ENCODE measurements at places on chromosomes 6 and 20.

DNA sequence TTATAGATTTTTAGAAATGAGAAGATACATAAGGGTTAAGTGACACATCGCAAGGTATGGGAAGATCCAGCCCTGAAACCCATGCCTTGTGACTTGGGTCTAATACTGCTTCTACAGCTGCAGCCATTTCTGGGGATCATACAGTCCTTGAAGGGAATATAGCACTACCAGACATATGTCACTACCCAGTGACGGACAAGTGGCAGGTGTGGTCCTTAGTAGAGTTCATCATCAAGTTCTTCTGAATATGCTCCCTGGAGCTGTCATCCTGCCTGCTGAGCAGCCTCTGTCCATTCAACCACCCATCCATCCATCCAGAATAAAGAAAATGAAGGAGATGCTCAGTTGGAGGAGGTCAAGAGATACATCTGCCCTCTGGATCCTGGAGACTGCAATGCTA, 118.6 kb upstream of the ASF1A start:
- no peak for DNase-seq

DNA sequence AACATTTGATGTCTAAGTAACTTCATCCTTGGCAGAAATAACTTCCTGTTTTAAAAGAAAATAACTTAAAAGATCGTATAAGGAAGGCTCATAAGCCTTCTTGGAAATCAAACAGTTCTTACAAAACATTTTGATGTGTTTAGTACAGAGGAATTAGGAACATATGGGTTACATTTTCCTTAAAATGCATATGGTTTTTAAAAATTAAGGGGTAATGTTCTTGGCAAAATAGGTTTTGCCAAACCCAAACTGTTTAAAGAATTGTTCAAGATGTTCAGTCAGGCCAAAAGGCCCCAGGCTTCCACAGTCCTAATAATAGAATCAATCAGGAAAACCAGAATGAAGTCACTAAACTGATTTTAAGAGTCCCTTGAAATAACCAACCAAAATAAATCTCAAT, 142.7 kb upstream of the SLC35B3 start:
- no peak for DNase-seq

DNA sequence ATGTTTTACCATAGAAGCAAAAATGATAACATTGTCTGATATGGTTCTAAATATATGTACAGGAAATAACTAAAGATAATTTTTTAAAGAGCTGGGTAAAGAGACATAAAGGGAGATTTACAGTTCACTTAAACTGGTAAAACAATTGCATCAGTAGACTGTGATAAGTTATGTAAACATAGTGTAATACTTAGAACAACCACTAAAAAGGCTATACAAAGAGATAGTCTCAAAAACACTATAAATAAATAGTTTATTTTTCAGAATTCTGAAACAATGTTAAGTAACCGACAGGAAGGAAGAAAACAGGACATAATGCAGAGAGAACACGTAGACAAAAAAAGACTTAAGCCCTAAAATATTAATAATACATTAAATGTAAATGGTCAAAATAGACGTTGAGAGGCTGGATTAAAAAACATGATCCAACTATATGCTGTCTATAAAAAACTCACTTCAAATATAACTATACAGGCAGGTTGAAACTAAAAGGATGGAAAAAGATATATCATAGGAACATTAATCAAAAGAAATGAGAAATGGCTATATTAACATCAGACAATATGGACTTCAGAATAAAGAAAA, 32.7 kb upstream of the ATXN1 start:
- no peak for DNase-seq

DNA sequence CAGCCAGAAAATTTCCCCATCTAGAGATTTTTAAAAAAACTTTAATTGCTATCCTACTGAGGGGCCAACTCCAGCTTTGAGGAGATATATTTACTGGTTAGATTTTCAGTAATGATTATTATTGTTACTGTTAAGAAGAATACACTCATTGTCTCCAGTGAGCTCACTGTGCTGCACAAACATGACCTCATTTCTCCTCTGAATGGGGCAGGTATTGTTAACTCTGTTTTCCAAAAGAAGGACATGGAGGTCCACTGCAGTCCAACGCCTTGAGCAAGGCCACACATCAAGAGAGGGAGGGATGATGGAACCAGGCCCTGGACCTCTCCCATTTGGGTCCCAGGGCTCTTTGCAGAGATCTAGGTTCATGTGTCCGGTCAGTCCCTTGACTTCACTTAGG, 13.9 kb upstream of the SCUBE3 start:
- no peak for DNase-seq

GRCh38 chr6:2756241-2756640, 5.5 kb upstream of the MYLK4 start:
- DNase-seq = no peak

DNA sequence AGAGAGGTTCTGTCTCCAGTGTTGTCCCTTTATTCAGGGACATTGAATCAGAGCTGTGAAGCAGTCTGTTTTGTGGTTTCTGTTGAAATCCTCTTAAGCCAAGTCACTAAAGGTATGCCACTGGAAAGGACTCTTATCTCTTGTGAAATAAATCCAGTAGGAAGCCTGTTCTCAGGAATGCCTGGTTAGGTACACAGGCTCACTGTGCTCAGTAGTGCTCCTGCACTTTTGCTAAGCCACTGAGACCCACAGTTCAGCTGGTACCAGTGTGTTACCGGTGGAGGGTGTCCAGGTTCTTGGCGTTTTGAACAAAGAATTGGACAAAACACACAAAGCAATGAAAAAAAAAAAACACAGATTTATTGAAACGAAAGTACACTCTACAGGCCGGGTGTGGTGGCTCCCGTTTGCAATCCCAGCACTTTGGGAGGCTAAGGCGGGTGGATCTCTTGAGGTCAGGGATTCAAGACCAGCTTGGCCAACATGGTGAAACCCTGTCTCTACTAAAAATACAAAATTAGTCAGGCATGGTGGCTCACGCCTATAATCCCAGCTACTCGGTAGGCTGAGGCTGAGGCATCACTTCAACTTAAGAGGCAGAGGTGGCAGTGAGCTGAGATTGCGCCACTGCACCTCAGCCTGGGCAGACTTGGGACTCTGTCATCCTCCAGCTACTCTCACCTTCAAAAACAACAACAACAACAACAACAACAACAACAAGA, 186.1 kb downstream of the JARID2 start:
- DNase-seq = no peak

DNA sequence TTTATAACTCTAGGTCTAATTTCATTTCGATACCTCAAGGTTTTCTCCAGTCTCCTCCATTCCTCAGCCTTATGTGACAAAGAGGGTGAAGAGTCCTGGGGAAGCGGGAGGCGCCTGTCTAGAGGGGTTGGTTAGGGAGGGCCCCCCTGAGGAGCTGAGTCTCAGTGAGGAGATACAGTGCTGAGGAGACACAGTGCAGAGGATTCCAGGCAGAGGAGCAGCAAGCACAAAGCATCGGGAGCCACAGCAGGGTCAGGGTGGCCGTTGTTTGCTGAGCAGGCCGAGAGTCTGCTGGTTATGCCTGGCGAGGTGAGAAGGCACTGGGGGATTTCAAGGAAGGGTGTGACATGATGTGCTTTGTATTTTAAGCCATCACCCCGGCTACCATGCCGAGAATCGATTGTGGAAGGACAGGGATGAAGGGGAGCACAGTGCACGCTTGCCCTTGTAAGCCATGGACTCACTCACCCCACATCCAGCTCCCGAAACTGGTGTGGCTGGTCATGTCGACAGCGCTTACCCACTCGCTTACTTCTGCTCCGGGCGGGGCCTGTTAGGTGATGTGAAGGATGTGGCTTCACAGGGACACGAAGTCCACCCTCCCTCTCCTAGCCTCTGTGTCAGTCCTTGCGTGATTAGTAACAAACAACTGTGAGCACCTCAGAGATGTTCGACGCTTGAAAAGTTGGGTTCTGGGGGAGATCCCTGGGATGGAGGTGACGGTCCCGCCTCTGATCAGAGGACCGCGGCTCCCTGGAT, 30.2 kb downstream of the FAM50B start:
- DNase-seq = no peak

GRCh38 chr6:89242574-89243330, 25.6 kb upstream of the GABRR1 start:
- DNase-seq = no peak

DNA sequence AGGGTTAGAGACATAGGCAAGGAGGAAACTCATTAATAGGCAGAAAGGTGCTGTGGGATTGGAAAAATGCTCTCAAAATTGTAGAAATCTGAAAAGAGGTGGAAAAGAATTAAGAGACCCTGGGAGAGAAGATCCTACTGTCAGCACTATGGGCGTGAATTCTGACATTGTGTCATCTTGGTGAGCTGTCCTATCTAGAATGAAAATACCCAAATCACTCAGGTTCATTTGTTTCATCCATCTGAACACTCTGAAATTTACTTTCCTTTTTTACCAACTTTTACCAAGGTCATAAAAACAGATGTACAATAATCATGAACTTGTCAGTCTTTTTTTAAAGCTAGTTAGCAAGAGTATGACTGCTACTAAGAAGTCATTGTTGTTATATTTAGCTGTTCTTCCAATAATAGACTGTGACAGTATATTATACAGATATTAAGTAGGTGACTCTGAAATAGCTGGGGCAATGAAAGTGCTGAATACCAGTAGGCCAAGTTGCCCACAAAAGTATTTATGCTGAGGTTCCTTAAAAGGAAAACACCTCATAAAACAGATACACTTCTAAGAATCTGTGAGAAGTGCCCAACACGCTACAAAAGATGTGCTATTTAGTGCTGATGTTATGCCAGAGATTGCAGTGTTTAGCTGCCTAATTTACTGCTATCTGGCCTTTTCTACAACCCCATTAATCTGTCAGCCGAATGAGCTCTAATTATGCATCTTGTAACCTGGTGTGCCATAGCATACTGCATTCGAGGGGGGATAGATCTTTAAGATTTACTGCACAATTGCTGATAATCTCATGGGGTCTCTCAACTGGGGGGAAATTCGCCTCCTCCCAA, 217.5 kb upstream of the SUPT3H start:
- DNase-seq = no peak

- DNase-seq = no peak
These were observed 361.2 kb downstream of the RNF144B start for GRCh38 chr6:18748314-18748713.

DNA sequence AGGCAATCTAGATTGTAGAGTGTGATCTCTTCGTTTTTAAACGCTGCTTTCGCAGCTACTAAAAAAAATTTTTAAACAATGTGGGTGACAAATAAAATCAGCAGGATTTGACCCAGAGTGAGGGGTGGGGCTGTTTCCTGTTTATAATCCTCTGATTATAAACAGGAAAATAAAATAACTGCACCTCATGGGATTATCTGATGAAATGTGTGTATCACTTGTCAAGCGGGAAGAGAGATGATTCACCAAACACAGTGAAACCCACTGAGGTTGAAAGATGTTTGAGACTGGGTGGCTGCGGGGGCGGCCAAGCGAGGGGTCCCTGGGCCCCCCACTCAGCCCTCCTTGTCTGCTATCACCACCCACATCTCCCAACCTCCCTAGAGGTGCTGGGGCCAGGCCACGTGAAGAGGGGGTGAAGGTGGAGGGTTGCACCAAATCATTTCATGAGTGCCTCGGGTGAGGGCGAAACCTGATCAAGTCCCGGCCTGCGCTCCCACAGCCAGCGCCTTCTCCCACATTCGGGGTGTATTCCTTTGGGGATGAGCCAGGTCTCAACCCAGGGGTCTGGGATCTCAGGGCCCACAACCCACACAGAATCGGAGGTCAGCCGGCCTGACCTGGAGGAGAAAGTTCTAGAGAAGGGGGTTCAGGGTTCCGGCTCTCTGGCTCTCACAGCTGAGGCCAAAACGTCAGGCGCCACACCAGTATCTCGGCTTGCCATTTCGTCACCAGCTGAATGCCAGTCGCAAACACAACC, 212.5 kb downstream of the BMP7 start:
- DNase-seq = no peak

GRCh38 chr6:126204598-126204997, 135.3 kb upstream of the CENPW start:
- DNase-seq = no peak

- peak; percentile 98 for DNase-seq
These were observed 2.1 kb upstream of the DDX27 start for GRCh38 chr20:49216991-49217578.

DNA sequence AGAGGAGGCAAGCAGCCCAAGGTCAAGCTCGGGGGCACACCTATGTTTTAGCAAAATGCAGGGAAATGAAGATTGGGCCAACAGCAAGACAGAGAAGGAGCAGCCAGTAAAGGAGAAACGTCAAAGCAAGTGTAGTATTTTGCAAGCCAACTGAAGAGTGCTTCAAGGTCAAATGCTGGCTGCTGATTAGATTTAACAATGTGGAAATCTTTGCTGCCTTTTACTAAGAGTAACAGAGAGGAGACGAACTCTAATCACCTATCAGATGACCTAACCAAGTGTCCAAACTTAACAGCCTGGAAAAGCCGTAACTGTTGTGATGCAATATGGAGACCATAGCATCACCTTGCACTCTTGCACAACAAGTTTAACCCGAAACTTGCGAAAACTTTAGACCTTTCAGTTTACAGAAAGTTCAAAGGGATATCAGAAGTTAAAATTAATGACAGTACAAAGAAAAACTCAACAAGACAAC, 30.4 kb downstream of the AKIRIN2 start:
- no peak for DNase-seq

DNA sequence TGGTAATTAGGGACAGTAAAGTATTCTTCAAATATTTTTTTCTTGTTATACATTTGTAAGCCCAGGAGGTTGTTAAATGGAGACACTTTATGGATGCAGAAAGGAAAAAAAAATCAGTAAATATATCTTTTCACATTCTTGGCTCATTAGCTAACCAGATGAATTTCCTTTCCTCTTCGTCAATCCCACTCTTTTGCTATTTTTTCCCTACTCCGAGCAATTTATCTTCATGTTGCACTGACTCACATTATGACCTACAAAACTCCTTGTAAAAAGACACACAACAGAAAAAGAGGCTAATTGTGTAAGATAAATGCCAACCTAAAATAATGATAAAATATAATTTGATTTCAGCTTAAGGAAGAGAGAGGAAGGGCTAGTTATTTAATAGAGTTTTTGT, 472.9 kb upstream of the ZNF337 start:
- DNase-seq = no peak

DNA sequence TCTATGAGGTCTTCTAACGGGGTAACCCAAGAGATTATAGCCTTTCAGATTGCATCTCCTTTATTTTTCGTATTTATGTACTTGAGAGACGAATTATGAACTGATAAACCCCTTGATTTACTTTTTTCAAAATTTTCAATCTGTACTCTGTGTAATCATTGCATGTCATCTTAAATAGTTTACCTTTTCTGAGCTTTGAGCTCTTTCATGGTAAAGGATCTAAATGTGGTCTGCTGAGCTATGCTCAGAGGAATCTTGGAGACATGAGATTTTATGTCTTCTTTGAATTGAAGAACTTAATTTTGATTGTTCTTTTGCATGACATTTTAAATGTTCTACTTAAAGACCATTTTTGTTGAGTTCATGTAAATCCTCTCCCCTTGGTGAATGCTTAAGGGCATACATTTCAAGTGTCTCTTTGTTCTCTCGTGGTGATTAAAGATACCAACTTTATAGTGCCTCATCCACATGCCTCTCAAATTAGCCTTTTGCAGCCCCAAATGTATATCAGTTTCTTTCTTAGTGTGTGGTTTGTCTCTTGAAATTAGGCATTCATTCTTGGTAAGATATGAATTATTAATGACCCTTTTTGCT, 116.3 kb upstream of the SCGN start:
- no peak for DNase-seq

GRCh38 chr20:21397341-21398108, at the start of gene NKX2-4:
TSS of gene NKX2-4 (minus strand) at chr20:21397526. CDS start at chr20:21397399, 127 bp downstream.
- no peak for DNase-seq

- DNase-seq = no peak
These were observed 7.0 kb downstream of the B4GALT5 start for GRCh38 chr20:49706630-49707091.

Measured in stimulated activated CD4-positive, alpha-beta T cell treated with anti-CD3 and anti-CD28 coated beads, Interleukin-12 subunit alpha, Interleukin-12 subunit beta, amount 100 ng/mL, for 4 hours (primary cell).